Fibroblast of the conjunctiva (primary cell): ENCODE measurements at places on chromosomes 12 and 14.
A peak's percentile ranks its signal among the peaks of the same experiment; 100 is the strongest.

GRCh38 chr14:99271221-99271941 is 616 bp downstream of the BCL11B start:
- no peak for DNase-seq

DNA sequence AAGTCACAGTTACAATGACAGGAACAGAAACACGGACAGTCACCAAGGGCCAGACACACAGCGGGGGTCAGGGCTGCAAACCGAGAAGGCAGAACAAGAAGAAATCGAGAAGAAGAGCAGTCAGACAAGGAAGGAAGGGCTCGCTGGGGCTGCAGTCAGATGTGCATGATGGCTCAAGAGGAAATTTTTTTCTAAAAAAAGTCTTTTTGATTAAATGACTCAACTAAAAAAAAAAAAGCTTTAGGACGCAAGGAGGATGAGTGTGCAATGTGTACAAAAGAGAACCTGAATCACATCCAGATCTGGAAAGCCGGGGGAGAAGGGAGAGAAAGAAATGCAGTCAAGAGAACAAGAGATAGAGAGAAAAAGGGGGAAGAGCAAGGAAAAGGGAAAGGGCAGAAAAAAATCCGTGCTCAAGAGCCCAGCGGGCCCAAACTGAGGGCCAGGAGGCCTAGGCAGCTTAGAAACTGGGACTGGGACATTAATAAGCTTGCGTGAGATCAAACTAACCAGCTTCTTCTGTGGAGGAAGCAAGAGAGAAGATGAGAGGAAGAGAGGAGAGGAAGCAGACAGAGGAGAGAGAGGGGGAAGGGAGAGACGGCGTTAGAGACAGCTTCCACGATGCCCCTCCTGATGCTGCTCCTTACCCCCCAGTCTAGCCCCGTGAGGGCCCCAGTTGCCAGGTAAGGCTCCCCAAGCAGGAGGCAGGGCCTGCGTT is 6.7 kb downstream of the IFFO1 start:
- DNase-seq = peak; percentile 44

DNA sequence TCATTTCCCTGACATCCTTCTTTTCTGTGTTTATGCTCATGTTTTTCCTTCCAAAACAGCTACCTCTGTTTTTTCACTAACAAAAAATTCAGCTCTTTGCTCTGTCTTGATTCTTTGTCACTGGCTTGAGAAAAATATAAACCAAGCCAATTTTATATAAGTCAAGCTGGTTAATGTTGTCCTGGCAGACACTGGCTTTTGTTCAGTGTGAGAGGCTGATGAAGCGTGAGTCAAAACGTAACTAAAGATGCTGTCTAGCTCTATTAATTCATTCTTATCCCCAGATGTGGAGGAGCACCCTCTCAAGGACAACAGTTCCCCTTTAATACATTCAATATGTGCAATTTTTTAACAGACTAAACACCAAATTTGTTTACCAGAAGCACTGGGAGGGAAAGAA is 15.8 kb downstream of the TSPAN8 start:
- no peak for DNase-seq

- DNase-seq = no peak
Measured at GRCh38 chr12:113464852-113465719, 6.6 kb downstream of the LHX5 start.

- DNase-seq = no peak
Measured at GRCh38 chr12:105814283-105814682, 324.5 kb downstream of the NUAK1 start.

DNA sequence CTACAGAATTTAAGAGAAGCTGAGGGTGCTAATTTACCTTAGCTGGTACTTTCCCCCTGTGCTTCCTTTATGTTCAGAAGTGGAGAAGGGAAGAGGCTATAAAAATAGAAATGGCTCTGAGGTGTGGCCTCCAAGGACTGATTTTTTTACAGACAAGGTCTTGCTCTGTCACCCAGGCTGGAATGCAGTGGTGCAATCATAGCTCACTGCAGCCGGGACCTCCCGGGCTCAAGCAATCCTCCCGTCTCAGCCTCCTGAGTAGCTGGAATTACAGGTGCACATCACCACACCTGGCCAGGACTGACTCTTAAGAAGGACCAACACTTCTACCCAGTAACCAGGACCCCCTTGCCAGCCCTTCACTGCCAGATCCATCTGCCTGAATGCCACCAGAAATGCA is 23.9 kb upstream of the NAP1L1 start:
- DNase-seq = no peak

GRCh38 chr12:55687746-55688145 is 20.0 kb downstream of the ITGA7 start:
- no peak for DNase-seq

DNA sequence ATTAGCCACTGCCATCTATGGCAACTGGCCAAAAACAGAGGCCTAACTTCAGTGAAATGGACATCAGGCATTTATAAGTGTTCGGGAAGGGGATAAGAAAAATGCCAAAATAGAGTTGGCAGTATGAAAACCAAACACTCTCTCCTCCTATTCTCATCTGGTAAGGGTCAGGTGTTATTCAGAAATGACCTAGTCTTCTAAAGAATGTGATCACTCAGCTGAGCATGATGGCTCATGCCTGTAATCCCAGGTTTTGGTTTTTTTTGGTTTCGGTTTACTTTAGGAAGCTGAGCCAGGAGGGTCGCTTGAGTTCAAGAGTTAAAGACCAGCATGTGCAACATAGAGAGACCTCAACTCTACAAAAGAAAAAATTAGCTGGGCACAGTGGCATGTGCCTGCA is 170.3 kb downstream of the GRIN2B start:
- no peak for DNase-seq

DNA sequence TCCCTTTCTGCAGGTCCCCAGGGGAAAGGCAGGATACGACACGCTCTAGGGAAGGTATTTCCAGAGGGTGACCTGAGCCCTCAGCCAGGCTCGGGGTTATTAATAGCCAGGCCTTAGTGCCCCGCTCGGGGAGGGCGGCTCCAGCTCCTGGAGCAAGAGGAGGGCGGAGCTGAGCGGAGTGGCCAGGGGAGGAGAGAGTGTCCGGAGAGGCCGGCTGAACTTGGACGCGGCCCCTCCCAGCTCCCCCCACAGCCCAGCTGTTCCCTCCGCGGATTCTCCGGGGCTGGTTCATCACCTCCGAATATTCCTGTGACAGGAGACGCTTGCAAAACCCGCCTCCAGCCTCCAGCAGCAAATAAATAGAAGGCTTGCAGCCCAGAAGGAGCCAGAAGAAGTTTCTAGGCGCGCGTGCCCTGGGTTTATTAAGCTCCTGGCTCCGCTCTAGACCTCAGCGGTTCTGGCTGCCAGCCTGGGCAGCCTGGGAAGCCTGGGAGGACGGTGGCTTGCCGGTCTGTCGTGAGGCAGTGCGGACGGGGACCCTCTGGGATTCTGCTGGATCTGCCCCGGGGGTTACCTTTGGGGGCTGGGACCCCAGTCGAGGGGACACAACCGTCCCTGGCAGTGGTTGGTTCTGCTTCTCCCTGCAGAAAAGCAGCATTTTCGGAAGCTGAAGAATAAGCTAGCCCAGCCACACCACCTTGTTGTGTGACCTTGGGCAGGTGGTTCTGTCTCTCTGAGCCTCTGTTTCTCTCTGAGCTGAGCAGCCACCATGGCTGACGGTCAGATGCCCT is at the start of gene HSPB8:
Gene HSPB8 (plus strand): TSS at position 388 of the 791 bp plus-strand sequence. CDS start 382 bp downstream, at position 770.
- peak; percentile 63 for DNase-seq

GRCh38 chr14:68879321-68879781 is 86.5 kb upstream of the ZFP36L1 start:
- no peak for DNase-seq

- DNase-seq = no peak
Measured at GRCh38 chr12:108753976-108754375, 22.7 kb upstream of the CORO1C start.

- no peak for DNase-seq
Measured at GRCh38 chr14:22580625-22581024, 8.4 kb downstream of the DAD1 start.

DNA sequence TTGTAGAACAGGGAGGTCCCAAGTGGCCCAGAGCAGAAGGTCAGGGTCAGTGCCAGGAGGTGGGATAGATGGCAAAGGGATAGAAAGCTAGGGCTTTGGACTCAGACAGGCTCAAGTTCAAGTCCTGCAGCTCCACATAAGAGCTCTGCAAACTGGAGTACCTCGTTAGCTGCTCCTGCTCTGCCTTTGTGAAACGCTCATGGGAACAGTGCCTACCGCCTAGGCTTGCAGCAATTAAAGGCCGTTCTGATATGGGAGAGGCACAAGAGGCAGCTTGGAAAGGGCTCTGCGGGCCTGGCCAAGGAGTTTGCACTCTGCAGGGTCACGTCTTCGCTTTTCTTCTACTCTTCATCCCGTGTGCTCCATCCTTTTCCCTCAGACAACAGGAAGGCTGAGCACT is 54.1 kb downstream of the MAP1LC3B2 start:
- no peak for DNase-seq

- peak; percentile 1 for DNase-seq
Measured at GRCh38 chr14:72291908-72292688, 359.9 kb downstream of the RGS6 start.

- DNase-seq = peak; percentile 77
Measured at GRCh38 chr12:25830456-25830855, 128.0 kb upstream of the RASSF8 start.

DNA sequence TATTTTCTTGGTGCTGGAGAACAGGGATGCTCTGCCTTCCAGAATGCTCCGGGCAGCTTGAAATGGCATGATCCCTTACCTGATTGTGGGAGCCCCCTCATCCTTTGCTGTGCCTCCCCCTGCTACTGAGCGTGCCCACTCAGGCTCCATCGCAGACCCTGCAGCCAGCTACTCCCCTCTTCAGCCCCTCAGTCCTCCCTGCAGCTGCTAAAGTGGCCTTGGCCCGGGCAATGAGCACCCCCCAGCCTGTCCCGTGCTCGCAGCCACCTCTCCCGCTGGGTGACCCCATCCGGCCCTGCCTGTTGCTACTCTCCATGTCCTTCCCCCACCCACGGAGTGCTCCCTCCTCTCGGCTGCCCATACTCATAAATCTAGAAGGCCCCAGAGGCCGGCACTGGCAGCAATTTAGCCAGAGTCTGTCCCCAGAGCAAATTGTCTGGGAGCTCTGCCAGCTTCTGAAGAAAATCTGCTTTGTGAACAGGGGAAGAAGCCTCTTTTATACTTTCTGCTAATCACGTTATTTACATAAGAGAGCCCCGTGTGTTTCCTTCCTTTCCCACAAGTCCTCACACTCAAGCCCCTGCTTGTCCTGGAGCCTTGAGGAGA is 143.7 kb upstream of the FRMD6 start:
- peak; percentile 28 for DNase-seq

DNA sequence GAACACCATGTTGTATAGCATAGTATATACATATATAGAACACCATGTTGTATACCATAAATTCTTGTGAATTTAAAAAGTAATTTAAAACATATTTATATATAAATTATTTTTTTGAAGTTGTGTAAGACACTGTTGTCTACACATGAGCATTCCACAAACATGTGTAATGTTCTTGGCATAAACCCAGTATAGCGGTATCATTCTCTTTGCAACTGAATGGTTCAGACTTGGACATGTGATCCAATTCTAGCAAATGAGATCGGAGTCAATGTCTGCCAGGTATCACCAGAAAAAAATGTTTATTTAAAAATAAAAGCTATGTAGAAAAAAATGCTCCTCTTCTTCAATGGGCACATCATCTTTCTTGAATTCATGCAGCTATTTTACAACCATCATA is 33.9 kb downstream of the CEP290 start:
- DNase-seq = peak; percentile 5
